ENCODE measurements at places on chromosomes 3 and 15.
A peak's percentile ranks its signal among the peaks of the same experiment; 100 is the strongest.

- no peak for DNase-seq
Observed at GRCh38 chr3:170079536-170080165, 41.9 kb downstream of the GPR160 start.

GRCh38 chr15:22810033-22810852, 23.8 kb downstream of the NIPA1 start:
- DNase-seq = no peak

GRCh38 chr3:52774066-52774713, 3.2 kb upstream of the ITIH1 start:
- no peak for DNase-seq

GRCh38 chr3:186417791-186418190, 55.8 kb upstream of the DGKG start:
- no peak for DNase-seq

DNA sequence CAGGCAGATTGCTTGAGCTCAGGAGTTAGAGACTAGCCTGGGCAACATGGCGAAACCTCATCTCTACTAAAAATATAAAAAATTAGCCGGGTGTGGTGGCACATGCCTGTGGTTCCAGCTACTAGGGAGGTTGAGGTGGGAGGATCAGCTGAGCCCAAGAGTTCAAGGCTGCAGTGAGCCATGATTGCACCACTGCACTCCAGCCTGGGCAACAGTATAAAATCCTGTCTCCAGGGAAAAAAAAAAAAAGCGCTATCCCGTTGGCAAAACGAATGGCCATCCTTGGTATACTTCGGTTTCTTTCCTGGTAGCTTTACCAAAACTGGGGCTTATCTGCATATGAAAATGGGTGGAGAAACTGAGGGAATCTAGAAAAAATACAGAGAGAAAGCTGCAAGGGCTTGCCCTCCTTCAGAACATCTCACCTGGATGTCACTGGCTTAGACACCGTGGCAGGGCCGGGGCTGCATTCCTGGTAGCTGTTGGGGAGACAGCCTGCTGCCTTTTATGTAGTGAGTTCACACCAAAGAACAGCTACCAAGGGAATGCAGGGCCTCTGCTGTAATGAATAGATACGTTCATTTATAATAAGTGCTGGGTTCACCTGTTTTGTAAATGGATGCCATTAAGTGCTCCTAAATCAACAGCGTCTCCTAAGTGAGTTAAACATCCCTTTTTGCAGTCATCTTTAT, 96.0 kb downstream of the IQSEC1 start:
- DNase-seq = no peak

DNA sequence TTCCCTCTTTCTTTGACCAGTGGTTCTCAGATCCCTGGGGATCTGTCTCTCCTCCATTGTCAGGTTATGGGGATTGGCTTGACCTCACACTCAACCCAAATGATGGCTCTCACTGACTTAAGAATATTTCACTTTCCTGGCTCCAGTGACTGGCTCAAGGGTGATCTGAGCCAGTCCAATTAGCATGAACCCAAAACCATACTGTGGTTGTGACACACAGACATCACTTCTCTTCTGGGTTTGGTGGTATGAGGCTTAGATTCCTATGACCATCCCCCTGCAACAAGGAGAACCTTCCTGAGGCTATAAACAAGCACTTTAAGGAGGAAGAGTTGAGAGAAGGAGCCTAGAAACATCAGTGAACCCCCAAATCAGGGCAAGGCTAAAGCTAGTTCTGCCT, 85.8 kb downstream of the KCNAB1 start:
- DNase-seq = no peak

- no peak for DNase-seq
Observed at GRCh38 chr15:79593119-79593869, 161.2 kb downstream of the MINAR1 start.

- no peak for DNase-seq
Observed at GRCh38 chr3:191889106-191889505, 428.1 kb downstream of the PYDC2 start.

GRCh38 chr3:37926611-37927010, 64.0 kb upstream of the VILL start:
- no peak for DNase-seq

- DNase-seq = no peak
Observed at GRCh38 chr15:54519577-54519976, 541.3 kb downstream of the UNC13C start.

- no peak for DNase-seq
Observed at GRCh38 chr3:190209533-190209932, 88.8 kb upstream of the P3H2 start.

DNA sequence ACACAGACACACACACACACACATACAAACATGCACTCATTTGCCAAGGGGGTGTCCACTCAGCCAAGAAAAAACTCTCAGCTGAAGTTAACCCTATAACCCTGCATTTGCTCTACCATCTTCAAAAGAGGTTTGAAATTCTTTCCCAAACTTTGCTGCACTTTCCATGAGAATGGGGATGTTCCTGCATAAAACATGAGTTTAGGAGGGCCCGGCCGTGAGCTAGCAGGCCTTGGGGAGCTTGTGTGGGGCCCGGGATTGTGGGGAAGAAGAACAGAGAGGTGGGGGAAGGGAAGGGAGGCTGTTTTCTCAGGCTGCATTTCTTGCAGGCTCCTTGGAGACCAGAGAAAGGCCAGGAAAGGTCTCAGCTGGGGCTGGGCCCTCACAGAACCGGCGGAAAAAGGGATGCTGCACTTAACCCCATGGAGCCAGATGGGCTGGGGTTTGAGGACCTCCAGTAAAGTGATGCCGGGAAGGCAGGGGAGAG, 40.8 kb downstream of the SEMA5B start:
- DNase-seq = no peak

DNA sequence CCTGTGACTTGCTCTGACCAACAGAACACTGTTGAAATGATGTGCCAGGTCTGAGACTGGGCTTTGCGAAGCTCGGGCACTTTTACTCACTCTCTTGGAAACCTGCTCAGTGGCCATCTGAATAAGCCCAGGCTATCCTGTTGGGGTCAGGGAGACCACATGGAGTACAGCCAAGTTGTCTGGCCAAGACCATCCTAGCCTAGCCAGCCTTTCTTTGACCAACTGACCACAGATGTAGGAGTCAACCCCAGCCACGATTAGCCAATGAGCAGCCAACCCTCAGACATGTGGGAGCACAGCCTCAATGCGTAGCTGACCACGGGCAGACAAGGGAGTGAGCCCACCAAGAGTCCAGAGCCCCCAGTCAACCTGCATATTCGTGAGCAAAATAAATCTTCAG, 26.1 kb downstream of the CCR9 start:
- DNase-seq = no peak

- DNase-seq = no peak
Observed at GRCh38 chr3:149999421-149999820, 28.7 kb upstream of the PFN2 start.

GRCh38 chr15:60442763-60443162, 36.2 kb downstream of the ICE2 start:
- DNase-seq = no peak

DNA sequence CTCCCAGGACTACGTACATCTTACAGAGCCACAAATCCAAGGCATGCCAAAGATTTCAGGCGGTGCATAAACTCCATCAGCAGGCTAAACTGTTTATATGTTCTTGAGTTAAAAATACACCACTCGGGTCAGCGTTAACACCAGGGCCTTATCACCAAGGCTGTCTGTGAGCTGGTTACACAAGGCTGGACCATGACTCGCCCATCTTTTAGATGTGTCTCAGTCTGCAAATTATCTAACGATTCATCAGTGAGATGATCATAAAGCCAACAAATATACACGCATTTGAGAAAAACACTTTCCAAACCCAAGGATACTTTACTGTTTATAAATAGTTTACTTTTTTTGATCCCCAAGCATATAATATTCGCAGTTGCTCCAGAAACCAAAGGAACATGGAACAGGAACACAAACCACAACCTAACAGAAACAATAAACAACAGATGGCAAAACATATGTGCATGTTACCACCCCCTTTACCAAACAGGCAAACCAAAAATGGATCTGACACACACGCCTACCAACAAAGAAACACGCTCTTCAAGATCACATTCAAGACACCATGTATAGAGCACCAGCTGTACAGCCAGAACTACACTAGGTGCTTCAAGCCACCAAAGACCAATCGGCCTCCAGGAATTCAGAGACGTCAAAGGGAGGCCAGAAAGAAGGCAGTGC, 15.4 kb downstream of the LRIG1 start:
- no peak for DNase-seq

- no peak for DNase-seq
Observed at GRCh38 chr3:125351814-125352456, 23.2 kb downstream of the ZNF148 start.

- DNase-seq = no peak
Observed at GRCh38 chr3:131530388-131530787, 27.6 kb upstream of the MRPL3 start.

DNA sequence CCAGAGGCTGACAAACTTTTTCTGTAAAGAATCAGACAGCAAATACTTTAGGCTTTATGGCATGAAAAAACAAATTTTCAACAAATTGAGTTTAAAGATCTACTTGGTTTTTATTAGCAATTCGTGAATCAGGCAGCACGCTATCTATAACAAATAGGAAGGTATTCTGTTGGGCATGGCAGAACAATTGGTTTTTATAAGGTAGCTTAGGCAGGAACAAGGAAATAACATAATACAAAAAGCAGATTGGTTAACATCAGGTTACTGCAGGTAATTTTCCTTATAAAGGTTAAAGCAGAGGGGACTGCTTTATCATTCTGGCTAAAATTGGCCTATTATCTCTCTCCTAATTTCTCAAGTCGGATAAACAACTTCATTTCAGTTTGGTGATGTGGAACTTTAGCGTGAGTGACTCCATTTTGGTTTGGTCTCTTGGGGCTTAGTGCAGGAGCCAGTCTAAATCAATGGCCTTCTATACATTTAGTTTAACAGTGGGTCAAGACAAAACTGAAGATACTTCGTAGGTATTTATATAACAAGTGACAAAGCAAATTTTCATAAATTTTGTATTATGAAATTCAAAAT, 26.8 kb downstream of the ZBTB38 start:
- DNase-seq = no peak

DNA sequence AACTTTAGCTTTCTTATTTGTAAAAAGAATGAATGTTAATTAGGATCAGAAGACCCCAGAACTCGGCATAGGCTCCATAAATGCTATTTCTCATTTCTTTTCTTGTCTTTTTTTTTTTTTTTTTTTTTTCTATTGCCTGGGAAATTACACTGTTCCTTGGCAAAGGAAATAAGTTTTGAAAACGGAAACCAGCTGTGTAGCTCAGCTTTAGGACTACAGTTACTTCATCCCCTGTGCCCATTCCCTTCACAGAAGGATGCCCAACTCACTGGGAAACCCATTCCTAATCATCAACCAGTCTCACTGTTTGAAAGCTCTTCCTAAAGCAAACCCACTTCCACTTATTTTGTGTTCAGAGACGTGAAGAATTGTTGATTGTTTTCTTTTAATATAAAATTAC, 254.0 kb upstream of the IL12A start:
- DNase-seq = no peak

GRCh38 chr3:182913889-182914288, 66.4 kb downstream of the DCUN1D1 start:
- no peak for DNase-seq

- no peak for DNase-seq
Observed at GRCh38 chr3:58573640-58574039, 3.6 kb downstream of the FAM107A start.

GRCh38 chr3:45497963-45498362, 96.6 kb upstream of the LIMD1 start:
- peak; percentile 16 for DNase-seq

GRCh38 chr3:176430244-176431037, 766.8 kb downstream of the TBL1XR1 start:
- DNase-seq = no peak

GRCh38 chr3:161423911-161424522, 52.7 kb upstream of the SPTSSB start:
- DNase-seq = no peak

- DNase-seq = no peak
Observed at GRCh38 chr15:37009288-37009687, 91.1 kb downstream of the MEIS2 start.

- no peak for DNase-seq
Observed at GRCh38 chr3:41419809-41420208, 220.5 kb downstream of the CTNNB1 start.

DNA sequence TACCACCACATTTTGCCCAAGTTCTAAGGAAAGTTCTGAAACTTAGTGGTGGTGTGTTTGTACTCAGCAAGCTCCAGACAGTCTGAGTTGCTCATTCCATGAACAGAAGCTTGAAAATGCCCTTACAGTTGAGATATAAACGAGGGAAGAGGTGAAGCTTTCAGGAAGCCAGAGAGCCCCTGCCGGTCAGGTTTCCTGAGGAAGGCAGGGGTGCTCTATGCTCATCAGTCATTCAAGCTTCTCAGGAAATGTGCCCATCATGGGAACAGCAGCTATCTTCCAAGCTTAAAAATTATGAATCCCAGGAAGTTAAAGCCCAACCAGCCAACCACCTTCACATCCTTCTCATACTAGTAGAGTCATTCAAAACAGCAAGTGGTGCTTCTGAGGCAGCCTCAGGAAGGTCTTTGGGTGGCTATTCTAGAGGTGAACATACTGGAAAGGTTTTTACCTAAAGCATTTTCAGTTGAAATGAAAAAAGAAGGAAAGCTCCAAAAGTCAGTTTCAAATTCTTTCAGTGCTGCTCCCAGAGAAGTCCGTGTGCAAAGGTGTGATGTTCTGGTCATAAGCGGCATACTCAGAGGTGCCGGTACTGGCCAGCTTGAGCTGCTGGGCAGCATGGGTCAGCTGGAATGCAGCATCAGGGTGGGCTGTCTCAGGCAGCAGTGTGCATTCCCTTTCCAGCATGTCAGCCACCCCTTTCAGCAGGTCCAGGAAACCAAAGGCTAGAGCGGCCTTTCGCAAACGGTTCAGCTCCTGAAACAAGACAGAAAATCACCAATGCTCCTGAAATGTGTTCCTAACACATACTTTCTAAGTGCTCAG, 31.8 kb downstream of the INTS14 start:
- no peak for DNase-seq

- no peak for DNase-seq
Observed at GRCh38 chr15:39016706-39017105, 452.1 kb upstream of the RASGRP1 start.

DNA sequence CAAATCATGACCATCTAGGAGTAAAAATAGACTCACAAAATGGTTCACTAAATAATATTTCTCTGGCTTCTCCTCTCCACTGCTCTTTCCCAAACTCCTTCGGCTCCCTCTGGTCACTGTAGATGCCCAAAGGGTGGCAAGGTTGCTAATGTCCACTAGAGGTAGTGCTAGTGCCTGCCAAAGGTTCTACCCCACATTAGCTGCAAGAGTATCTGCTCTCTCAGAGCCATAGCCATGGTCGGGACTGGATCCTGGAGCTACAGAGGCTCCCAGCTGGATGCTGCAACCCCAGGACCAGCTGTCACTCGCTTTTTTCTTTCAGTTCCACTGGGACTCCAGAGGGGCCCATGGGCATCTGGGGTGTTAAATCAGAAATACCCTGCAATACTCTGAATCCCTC, 8.5 kb downstream of the HTR3D start:
- no peak for DNase-seq

GRCh38 chr3:53616321-53616720, 121.9 kb downstream of the CACNA1D start:
- DNase-seq = no peak

GRCh38 chr3:145024700-145025099, 1053.1 kb downstream of the DIPK2A start:
- DNase-seq = no peak

Data from activated CD4-positive, alpha-beta T cell treated with anti-CD3 and anti-CD28 coated beads for 1 hour (primary cell).